ENCODE measurements at places on chromosomes 16 and 17.

GRCh38 chr17:19327031-19327783 is 35.3 kb downstream of the B9D1 start:
- H3K27me3 ChIP-seq = no peaks in the 10 kb centered on the region
- H3K4me1 ChIP-seq = no peaks in the 10 kb centered on the region
- no peaks in the 10 kb centered on the region for H3K36me3 ChIP-seq
- DNase-seq = no peak
- H3K27ac ChIP-seq = no peak overlapping the region

- no peak for DNase-seq
- no peaks in the 10 kb centered on the region for H3K27me3 ChIP-seq
- no peaks in the 10 kb centered on the region for H3K36me3 ChIP-seq
Measured at GRCh38 chr16:4603624-4604170, 11.0 kb downstream of the UBALD1 start.

DNA sequence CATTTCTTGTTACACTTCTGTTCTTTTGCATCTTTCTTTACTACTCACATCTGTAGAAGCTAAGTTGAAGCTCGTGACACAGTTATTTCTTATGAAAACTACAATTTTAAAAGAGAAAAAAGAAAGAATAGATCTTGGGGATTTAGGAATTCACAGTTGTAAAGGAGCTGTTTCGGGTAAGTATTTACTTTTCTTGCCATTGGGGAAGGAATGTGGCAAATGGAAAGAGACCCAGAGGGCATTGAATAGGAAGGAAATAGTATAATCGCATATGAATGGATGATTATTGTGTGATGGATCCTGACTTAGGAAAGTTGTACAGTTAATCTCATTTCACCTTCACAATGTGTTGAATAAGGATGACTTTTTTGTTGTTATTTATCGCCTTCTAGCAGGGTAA is 914.1 kb upstream of the CDH8 start:
- DNase-seq = no peak
- H3K4me1 ChIP-seq = no peaks in the 10 kb centered on the region
- H3K36me3 ChIP-seq = no peaks in the 10 kb centered on the region

DNA sequence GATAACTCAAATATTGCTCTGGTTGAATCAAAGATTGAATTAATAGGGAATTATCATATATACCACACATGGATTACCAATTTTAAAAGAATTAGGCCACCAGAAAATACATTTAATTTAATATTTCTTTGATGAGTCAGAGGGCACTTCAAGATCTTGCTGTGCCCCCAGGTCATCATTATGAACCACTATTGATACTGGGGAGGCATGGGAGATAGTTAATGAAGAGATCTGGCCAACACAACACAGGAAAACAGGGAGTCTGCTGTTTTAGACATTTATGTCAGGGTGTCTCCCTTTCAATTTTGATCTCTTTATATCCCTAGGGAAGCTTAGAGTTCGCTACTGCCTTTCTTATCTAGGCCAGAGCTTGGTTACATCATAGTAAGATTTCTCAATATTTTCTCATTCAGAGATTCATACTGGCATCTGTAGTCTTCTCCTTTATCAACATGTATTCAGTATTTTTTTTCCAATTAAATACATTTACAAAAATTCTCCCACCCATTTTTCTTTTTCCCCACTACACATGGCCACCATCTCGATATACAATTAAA is 158.3 kb upstream of the ZFHX3 start:
- no peak overlapping the region for H3K27ac ChIP-seq
- no peaks in the 10 kb centered on the region for H3K4me1 ChIP-seq
- H3K27me3 ChIP-seq = no peaks in the 10 kb centered on the region
- DNase-seq = no peak
- H3K36me3 ChIP-seq = no peaks in the 10 kb centered on the region
- H3K4me3 ChIP-seq = no peak overlapping the region

DNA sequence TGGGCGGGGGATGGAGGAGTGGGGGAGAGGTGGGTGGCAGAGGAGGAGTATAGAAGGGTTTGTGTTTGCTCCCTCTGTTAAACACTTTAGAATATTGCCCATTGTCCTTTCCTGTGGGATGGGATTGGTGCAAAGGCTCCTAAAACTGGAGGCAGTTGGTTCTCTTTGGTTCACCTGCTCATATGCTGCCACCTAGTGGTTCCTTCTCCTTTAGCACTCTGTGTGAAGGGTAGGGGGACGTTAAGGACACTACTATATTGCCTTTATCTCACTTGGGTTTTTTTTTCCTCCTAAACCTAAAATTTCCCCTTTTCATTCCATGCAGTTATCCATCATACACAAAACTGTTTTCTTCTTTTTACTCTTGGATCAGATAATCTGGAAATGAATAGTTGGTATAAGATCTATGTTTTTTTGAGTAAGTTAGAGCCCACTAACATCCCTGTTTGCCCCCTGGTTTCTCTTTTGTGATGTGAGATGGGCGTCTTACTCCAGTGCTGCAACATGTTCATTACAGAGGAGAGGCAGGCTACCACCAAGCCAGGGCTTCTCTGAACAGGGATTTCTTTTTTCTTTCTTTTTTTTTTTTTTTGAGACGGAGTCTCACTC is 23.8 kb downstream of the SNX11 start:
- no peaks in the 10 kb centered on the region for H3K36me3 ChIP-seq
- H3K4me3 ChIP-seq = no peak overlapping the region
- H3K27ac ChIP-seq = no peak overlapping the region
- no peaks in the 10 kb centered on the region for H3K27me3 ChIP-seq
- peak; percentile 53 for DNase-seq

- H3K4me3 ChIP-seq = no peak overlapping the region
- no peaks in the 10 kb centered on the region for H3K27me3 ChIP-seq
- no peak for DNase-seq
Measured at GRCh38 chr16:31377210-31377903, 15.8 kb upstream of the ITGAD start.

DNA sequence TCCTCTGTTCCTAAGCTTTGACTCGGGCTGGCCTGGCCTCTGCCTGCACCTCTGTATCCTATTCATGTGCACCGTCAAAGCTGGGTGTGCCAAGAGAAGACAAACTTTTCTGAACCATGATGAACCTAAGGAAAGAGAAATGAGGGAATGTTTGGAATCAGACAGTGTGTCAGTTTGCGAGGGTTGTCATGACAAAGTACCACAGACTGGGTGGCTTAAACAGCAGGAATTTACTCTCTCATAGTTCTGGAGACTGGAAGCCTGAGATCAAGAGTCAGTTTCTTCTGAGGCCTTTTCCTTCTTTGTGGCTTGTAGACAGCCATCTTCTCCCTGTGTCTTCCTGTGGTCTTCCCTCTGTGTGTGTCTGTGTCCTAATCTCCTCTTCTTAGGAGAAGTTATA is 129.0 kb downstream of the KATNIP start:
- no peaks in the 10 kb centered on the region for H3K27me3 ChIP-seq
- DNase-seq = no peak
- no peak overlapping the region for H3K4me3 ChIP-seq
- no peaks in the 10 kb centered on the region for H3K4me1 ChIP-seq
- H3K27ac ChIP-seq = no peak overlapping the region

GRCh38 chr17:27348196-27348595 is 54.3 kb downstream of the WSB1 start:
- peaks cover 26% of the 10 kb centered on the region for H3K4me1 ChIP-seq
- H3K36me3 ChIP-seq = no peaks in the 10 kb centered on the region
- DNase-seq = no peak
- H3K27ac ChIP-seq = peak overlapping the region; percentile 70
- H3K27me3 ChIP-seq = no peaks in the 10 kb centered on the region

All from Panc1 (cell line).